ENCODE measurements at places on chromosomes 1 and 21. TPM values are rescaled to one million over a fixed set of nuclear protein-coding genes. Genes with fewer than 3 reads are reported as not detected.

LCE3E gene
- not detected for total RNA-seq

BGLAP gene
- 0.66 TPM for total RNA-seq

ALG14 gene
- total RNA-seq: 4.3 TPM

CDC20 gene
- total RNA-seq: 68.1 TPM

RGS18 gene
- total RNA-seq: 8.8 TPM

DDAH1 gene
- total RNA-seq: 0.99 TPM

PTGER3 gene
- total RNA-seq: 0.57 TPM

APOBEC4 gene
- not detected for total RNA-seq

MANEAL gene
- 1.5 TPM for total RNA-seq

CHRNB2 gene
- 0.05 TPM for total RNA-seq

DAB1 gene
- total RNA-seq: 0.09 TPM

FAM72C gene
- total RNA-seq: 3.8 TPM

CYP2J2 gene
- total RNA-seq: 1.1 TPM

ASCL5 gene
- not detected for total RNA-seq

Data from thymus (tissue), 14 donors.